Stimulated activated CD4-positive, alpha-beta T cell treated with anti-CD3 and anti-CD28 coated beads, Interleukin-4, amount 100 ng/mL, for 1 hour (primary cell): ENCODE measurements at places on chromosomes 4 and X.

- DNase-seq: peak; percentile 48
These were observed at the start of gene ABCG2 for GRCh38 chr4:88158489-88159228. Gene ABCG2, minus strand, starts transcription at chr4:88158639. Its CDS starts 18,644 bp downstream, at chr4:88139995.

GRCh38 chr4:137267024-137267423, 265.3 kb downstream of the PCDH18 start:
- no peak for DNase-seq

- no peak for DNase-seq
These were observed 29.1 kb upstream of the FGF2 start for GRCh38 chr4:122797405-122798094.

DNA sequence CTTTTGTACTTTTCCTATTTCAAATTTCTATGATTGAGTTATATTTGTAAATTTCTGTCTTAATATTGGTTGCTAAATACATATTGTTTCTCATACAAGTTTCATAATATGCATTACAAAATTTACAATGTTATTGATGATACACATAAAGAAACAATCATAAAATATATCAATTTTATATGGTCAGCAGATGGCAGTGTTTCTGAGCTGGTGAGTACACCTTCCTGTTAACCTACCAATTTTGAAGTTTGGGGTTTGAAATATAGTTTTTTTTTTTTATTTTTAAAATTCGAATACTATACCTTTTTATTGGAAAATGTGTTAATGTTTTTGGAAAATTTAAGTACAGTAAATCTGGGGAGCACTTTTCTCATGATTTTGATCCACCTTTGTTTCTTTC, 1953.1 kb upstream of the ADGRL3 start:
- DNase-seq: no peak

DNA sequence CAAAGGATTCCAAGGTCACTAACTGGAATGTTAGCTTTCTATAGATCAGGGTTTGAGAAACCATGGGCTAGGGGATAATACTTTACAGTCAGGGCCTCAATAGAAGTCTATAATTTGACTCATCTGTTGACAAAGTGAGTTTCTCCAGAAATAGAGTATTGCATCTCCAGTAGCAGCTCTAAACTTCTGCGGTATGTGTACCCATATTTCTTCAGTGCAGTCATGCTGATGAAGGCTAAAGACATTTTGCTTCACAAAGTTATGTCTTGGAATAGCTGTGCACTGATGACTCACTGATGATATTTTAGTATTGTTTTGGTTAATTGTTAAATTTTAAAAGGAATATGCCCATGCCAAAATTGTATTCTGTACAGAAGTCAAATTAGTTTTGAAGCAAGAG, 464.9 kb upstream of the AMOT start:
- no peak for DNase-seq

DNA sequence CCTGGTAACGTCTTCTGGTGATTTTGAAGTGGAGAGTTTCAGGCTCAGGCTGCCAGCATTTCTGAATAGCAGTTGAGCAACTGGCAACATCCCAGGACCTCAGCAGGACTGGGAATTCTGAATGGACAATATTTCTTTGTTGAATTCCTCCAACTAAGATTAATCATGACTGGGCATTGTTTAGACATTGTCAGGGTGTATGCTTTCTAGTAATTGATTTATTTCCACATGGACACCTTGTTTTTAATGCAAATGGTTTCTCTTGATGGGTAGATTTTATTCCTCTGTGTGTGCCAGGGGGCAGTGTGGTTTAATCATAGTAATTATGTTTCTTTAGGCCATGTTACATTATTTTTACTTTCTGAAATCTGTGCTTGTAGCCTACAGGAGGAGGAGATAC, 1004.7 kb upstream of the LCORL start:
- no peak for DNase-seq

DNA sequence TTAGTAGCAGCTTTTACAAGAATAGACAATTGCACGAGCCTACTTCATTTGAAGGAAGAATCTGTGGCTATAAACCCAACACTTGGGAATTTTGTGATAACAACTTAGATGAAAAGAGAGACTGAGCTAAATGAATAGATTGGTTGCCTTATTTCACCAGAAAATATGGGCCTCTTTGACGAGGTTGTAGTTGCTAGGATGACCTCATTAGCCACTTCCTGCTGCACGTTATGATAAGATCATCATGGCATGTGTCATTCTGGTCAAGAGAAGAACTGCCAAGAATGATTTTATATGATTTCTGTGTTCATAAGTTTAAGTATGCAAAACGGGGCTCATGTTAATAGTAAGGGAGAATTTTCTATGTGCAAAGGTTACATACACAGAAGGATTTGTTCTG, 321.9 kb upstream of the GIMD1 start:
- no peak for DNase-seq

- no peak for DNase-seq
These were observed 212.7 kb downstream of the RPA4 start for GRCh38 chrX:97096385-97096784.

DNA sequence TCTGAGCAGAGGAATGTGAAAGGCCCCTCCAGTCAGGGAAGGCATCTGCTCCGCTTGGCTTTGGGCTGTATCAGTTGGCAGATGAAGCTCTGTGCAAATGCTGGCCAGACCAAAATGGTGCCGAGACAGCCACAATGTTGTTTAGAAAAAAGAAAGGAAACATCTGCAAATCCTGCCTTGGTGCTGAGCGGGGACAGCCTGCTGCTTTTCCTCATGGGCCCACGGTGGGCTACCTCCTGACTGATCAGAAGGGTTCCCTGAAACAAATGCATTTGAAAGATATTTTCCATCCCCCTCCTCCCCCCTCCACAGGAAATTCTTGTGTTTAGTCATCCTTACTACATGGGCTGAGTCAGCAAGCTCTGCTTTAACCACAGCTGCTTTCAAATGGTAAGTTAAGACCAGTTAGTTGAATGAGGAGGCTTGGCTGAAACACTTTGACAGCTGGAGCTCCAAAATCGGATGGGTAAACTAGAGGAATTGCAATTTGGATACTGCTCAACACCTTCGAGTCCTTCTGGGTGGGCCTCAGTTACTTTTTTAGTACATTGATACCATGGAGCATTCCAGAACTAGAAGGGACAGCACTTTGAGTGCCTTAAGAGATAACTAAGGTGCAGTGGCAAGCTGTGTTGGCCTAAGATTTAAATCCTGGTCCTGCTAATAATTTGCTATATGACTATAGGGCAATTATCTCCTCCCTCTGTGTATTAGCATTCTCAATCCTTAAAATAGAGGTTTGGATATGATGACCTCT, 36.0 kb downstream of the PLAC1 start:
- DNase-seq: no peak

DNA sequence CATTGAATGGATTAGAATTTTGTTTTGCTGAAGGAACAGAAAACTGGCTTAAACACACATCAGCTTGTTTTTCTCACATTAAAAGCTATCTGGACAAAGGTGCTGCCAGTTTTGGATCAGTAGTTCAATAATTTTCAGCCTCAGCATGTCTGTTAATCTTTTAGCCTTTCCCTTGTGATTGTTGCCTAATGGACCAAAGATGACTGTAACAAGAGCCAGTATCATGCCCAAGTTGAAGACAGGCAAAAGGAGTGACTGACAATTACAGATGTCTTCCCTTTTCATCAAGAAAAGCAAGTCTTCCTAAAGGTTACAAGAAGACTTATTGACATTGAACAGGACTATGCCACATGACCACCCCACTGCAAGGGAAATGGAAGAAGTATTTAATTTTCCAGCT, 419.7 kb downstream of the MAPK10 start:
- DNase-seq: no peak

GRCh38 chrX:68571292-68571609, 72.4 kb downstream of the YIPF6 start:
- no peak for DNase-seq

- DNase-seq: no peak
These were observed 424.5 kb upstream of the CTSO start for GRCh38 chr4:156378033-156378665.
